NCI-H2171 (cell line): ENCODE measurements at places on chromosomes 2 and 18.

DNA sequence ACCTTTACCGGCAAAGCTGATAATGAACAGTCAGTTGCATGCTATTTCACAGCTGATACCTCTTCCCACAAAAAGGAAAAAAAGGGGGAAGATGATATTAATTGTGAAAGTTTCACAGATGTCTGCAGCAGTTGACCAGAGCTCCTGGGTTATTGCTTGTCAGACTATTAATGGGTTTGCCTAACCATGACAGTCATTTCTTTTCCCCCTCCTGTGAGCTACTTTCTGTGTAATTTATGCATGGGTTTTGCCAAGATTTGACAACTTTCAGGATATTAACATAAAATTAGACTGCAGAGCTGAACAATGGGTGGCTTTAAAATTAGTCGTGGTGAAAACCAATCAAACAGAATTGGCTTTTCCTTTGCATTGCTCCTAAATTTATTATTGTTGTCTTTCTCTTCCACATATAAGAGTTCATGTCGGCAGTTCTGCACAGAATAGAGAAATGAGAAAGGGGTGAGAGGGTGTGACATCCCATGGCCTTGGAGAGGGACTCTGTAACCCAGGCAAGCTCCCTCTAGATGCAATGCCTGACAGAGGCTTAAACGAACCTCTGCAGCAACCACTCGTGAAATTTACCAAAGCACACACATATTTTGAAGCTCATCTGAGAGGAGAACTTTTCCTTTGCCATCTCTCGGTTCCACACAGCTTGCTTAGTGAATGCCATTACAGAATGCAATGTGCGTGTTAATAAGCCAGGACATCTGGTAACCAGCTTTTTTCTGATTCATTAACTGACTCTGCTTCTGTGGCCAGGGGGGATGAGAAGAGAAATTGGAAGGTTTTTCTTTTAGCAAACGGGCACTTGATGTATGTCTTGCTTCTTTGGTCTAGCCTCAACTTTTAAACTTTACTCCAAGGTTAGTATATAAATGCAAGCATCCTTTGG lies 82.2 kb upstream of the ITGA4 start:
- no peak for DNase-seq

GRCh38 chr2:111712940-111713515 lies 171.0 kb downstream of the ANAPC1 start:
- no peak for DNase-seq

DNA sequence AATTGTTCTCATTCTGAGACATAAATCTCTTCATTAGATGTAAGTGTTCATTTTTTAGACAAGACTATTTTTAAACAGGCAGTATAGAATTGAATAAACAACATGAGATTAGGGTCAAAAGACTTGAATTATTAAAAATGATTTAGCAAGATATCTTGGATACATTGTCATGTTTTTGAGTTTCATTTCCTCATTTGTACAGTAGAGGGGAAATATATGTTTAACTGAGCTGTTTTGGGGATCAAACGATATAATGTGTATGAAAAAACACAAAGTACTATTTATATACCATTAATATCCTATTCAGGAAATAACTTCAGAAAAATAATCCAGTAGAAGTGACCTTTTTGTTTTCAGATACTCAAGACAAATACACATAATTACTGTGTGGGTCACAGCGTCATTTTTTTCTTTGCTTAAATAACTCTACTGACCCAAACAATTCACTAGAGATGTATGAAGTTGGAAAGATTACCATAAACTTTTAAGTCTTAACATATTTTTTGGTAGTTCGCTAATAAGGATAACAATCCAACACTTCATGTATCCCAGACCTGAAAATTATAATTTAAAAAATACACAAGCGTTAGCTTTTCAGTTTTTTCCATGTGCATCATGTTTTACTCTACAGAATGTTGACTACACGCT lies 896 bp upstream of the ASXL3 start:
- DNase-seq: no peak

- DNase-seq: peak; percentile 82
Measured at GRCh38 chr2:18244845-18245244, 315.6 kb downstream of the RDH14 start.

- no peak for DNase-seq
Measured at GRCh38 chr2:229339618-229340017, 68.5 kb upstream of the PID1 start.

- DNase-seq: no peak
Measured at GRCh38 chr2:207048416-207048815, 109.1 kb downstream of the CPO start.

GRCh38 chr2:25736899-25737515 lies 63.6 kb upstream of the DTNB start:
- no peak for DNase-seq

DNA sequence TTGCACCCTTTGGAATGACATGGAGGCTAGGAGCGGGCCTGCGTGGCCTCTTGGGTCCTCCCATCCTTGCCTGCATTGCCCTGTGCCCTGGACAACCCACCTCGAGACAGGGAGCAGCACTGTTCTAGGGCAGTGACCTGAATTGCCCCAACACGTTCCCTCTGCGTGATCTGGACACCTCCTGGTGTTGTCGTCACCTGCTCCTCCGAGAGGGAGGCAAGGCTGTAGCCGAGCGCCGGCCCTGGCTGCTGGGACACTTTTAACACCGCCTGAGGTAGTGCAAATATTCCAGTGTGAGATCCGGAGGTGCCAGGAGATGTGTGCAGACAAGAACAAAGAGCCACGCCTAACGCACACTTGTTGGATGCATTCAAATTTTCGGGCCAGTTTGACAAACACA lies 131.5 kb downstream of the SMAD7 start:
- no peak for DNase-seq

- no peak for DNase-seq
Measured at GRCh38 chr2:44578471-44579093, 216.8 kb downstream of the CAMKMT start.

DNA sequence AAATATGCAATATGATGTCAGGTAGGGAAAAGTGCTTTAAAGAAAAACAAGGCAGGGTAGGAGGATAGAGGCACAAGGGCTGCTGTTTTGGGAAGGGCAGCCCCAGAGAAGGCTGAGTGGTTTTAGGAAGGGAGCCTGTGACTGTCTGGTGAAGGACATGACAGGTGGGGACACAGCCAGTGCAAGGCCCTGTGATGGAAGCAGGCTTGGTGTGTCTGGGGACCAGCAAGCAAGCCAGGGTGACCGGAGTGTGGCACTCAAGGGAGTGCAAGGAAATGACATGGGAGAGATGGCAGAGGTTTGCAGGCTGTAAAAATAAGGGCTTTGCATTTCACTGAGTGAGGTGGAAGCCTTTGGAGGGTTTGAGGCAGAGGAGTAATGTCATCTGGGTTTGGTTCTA lies 62.0 kb downstream of the LTBP1 start:
- DNase-seq: no peak

GRCh38 chr2:143852759-143853158 lies 667.2 kb downstream of the ZEB2 start:
- DNase-seq: no peak

- DNase-seq: no peak
Measured at GRCh38 chr2:2075875-2076529, 255.1 kb downstream of the MYT1L start.

GRCh38 chr2:193679847-193680246 lies 1485.1 kb upstream of the TMEFF2 start:
- DNase-seq: peak; percentile 21
